GM04503 (cell line): ENCODE measurements at places on chromosomes 5 and 9.
A peak's percentile ranks its signal among the peaks of the same experiment; 100 is the strongest.

DNA sequence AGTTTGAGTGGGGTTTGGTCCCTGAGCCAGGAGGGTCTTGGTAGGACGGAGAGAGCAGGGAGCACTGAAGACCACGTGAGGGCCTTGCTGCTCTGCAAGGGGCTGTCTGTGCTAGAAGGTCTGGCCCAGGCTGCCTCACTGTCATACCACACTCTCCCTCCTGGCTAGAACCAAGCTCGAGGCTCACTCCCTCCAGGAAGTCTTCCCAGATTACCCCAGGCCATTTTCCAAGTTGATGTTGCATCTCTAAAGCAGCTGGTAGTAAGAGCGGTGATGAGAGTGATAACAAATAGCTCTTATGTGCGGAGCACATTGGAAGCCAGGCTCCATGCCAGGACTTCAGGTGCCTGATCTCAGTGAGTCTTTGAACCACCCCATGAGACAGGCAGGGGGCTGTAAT, 6.6 kb downstream of the MYMK start:
- no peak for DNase-seq

DNA sequence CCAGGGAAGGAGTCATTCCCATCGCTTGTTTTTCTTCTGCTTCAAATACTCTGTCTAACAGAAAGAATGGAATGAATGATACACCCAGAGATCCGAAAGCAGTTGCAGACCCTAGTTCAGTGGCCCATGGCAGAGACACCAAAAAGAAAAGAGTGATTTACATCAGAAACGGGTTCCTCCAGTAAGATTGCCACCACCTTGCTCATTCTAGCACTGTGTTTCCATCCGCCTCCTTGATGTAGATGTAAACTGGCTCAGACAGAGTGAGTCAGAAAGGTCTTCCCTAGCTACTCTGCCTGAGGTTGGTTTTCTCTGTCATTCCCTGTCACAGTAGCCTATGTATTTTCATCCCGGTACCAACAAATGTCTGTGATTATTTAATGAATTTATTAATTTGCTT, 15.9 kb upstream of the CLINT1 start:
- no peak for DNase-seq

DNA sequence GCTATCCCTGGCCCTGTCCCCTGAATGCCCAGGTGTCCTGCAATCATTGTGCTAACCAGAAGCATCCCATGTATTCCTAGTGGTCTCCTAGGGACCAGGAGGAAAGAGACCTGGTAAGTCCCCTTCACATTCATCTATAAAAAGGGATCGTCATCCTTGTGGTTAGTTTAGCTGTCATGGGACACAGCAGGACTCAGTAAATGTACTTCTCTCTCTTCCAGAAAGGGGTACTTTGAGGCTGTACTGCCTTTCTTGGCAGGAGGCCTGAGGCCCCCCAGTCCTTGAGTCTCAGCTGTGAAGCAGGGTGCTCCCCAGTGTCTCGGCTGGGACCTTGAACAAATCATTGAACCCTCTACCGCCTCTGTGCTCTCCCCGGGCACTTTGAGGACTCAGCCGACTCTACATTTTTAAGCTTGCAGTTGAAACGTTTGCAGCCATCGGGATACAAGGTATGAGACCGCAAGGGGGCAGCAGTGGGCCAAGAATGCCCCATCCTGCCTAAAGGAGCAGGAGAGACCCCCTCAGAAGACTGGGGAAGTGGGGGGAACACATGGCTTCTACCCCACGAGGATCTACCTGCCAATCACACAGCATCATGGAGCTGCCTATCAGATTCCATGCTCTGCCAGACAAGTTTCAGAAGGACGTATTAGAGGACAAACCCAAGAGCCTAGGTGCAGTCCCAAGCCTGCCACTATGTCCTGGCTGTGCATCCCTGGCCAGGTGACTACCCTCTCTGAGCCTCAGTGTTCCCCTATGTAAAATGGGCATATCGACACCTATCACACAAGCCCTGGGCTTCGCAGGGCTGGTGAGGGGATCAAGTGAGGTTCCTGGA, 2.4 kb upstream of the PHYKPL start:
- DNase-seq, result no peak

DNA sequence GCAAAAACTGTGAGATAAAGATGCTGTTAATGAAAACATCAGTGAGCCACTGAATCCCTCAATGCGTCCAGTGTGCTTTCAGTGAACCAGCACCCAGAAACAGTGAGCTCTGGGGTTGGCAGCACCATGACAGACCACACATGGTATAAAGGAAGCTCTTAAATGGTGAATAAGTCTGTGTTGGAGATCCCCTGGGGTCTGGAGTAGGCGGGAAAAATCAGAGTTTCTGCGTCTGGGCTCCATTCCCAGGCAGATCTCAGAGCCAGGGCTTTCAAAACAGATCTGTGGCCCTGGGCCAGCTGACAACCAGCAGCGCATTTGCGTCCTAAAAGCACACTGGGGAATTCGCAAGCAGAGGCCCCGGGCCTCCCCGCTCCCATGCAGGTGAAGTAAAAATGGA, 233.5 kb downstream of the FRMD3 start:
- DNase-seq, result peak; percentile 59

DNA sequence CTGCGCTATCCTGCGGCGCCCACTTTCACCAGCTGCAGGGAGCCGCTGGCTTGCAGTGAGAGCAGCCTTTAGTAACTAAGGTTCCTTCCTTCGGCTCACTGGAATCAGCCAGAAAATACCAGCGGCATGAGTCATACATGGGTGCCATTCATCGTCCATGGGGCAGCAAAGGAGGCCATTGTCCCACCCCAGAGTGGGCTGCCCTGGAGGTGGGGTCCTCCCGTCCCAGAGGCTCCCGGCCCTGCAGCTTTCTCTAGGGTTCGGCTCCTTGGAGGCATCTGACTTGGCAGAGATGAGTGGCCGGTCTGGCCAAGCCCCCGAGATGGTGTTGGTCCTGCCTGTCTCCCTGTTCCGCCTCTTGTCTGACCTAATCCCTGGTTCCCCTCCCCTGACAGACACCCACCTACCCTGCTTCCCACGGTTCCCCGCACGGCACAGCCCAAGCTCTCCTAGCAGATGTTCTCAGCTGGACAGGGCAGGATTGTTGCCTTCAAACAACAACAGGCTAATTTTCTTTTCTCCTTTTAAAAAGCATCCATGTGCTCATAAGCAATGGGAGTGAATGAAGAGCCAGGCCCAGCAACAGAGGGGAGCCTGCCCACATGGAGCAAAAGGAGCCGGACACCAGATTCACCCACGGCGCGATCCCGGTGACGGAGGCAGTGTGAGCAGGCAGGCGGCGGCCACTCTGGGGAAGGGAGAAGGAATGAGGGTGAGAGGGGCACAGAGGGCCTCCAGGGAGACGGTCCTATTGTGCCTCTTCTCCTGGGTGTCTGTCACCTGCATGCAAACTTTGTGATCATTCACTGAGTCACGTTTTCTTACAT, 97.0 kb upstream of the COL5A1 start:
- DNase-seq, result peak; percentile 50

DNA sequence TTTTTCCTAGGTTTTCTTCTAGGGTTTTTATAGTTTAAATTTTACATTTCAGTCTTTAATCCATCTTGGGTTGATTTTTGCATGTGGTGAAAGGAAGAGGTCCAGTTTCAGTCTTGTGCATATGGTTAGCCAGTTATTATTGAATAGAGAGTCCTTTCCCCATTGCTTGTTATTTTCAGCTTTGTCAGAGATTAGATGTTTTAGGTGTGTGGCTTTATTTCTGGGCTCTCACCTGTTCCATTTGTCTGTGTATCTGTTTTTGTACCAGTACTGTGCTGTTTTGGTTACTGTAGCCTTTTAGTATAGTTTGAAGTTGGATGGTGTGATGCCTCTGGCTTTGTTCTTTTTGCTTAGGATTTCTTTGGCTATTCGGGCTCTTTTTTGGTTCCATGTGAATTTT, 25.8 kb downstream of the NIPBL start:
- no peak for DNase-seq

- no peak for DNase-seq
These were observed 698 bp downstream of the NFX1 start for GRCh38 chr9:33291031-33291397.

DNA sequence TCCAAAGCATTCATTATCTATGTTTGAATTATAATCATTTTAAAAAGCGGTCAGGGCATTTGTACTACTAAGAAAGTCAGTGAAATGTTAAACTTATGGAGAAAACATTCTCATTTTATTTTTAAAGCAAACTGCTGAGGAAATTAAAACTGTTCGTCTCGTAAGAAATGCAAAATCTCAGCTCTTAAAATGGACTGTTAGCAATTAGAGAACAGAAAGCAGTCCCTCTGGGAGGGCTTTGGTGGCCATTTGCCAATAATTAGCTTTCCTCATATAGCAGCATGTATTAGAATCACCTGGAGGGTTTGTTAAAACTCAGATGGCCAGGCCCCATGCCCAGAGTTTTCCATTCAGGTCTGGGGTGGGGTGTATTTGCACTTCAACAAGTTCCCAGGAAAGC, 120.7 kb upstream of the RASEF start:
- DNase-seq, result no peak

DNA sequence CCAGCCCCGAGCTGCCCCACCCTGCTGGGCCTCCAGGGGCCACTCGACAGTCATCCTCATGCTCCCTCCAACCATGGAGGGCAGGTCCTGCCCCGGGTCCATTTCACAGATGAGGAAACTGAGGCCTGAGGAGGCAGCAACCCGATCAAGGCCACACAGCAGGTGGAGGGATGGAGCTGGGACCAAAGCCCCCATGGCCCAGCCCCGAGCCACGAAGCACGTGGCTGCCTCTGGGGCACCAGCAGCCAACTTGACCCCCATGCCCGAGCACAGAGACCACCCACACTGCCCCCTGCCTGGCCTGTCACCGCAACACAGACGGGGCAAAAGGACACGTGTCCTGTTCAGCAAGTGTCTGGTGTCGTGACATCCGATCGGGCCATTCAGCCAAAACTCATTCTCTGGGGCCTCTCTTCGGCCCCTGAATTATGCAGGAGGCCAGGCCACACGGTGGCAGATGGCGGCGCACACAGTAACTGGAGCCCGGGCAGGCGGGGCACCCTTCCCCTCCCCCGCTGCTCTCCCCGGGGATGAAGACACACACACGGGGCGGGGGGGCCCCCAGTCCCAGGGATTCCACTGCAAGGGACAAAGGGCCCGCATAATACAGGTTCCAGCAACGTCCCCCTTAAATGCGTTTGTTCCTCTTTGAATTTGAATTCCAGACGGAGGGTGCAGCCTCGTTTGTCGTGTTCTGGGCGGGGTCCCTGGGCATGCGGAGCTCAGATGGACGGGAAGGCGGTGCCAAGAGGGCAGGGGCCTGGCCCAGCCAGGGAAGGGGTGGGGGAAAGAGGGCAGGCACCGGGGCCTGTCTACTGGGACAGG, 29.4 kb upstream of the TMEM250 start:
- DNase-seq, result no peak

- DNase-seq, result no peak
These were observed 37.0 kb upstream of the RPS23 start for GRCh38 chr5:82314964-82315758.

DNA sequence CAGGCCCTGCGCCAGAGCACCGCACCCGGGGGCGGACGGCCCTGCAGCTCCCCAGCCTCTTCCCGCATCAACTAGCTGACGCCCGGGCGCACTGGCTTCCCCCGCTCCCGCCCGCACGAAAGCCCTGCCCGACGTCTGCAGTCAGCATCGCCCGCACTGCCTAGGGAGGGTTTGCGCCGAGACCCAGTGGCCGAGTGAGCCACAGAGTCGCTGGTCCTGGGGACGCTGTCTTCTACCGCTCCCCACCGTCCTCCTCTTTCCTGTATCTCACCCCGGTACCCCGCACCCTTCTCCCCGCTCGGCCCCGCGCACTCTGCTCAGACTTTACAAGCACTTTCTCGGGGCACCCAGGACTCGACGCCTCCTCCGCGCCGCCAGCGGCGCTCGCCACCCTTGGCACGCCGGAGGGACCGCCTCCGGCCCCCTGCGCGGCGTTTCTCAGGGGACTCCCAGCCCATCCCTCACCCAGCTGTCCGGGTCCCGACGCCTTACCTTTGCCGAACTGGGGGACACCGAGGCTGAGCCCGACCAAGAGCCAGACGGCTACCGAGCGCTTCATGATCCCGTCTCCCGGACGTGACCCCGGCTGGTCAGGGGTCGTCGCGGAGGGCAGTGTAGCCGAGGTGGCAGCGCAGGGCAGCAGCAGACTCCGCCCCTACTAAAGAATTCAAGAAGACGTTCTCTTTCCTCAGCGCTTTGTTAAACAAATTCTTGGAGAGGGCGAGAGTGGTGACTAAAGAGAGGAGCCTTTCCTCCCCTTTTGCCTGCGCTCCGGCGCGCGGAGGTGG, 670 bp downstream of the EDIL3 start:
- DNase-seq, result no peak

- no peak for DNase-seq
These were observed 322.4 kb upstream of the GRAMD2B start for GRCh38 chr5:126100767-126101166.

DNA sequence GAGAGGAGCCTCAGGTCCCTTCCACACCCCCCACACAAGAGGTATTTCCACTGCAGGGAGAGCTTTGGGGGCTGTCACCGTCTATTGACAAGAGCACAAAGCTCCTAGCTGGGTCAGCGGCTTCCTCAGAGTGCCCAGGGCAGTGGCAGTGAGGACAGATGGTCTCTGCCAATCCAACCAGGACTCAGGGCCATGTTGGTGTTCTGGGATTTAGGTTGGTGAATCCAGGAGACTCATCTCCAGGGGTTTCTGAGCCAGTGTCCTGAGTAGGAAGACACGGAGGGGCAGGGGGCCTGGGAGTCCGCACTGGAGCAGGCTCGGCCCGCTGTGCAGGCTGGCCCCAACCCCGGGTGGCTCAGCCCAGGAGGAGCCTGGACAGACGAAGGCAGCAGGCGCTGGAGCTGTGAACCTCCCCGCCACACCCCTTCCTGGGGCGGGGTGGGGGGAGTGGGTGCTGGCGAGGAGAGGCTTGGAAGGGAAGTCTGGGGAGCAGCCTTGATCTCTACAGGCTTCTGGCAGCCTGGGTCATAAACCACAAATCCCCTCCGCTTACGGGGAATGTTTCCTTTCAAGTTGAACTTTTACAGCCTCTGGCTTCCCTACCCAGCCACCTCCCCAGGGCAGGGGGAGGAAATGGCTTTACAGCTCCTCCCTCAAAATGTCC, 19.6 kb downstream of the CRB2 start:
- no peak for DNase-seq

- no peak for DNase-seq
These were observed 4.2 kb downstream of the ENTPD8 start for GRCh38 chr9:137436761-137437600.

DNA sequence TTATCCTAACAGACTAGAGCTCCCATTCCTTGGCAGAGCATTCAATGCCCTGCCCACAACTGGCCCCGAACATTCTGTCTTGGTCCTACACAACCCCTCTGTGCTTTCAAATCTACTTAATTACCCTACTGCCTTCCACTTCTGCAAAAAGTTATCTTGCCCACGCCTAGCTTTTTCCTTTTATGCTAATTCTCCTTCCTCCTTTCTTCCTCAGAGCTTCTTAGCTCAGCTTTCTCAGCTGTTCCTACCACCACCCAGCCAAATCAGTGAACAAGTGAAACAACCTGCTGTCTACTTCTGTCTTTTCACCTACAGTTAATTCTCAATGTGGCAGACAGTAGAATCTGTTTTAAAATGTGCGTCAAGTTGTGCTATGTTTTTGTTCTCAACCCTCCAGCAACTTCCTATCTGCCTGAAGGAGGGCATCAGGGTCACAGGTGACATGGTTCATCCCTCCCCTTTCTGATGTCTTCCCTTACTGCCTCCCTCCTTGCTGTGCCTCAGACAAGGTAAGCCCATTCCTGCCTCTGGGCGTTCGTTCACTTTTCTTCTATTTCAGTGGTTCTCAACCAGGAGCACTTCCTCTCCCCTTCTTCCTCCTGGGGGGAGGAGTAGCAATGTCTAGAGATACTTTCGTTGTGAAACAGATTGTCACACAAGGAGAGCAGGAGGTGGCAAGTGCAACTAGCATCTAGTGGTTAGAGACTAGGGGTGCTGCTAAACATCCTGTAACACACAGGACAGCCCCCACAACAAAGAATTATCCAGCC, 1.3 kb upstream of the REEP5 start:
- DNase-seq, result no peak
